Hematopoietic multipotent progenitor cell treated with erythropoietin and hydrocortisone succinate and interleukin-3 and kit ligand, for 8 days (in vitro differentiated cells): ENCODE measurements at places on chromosomes 3 and 15.
A peak's percentile ranks its signal among the peaks of the same experiment; 100 is the strongest.

- no peak for DNase-seq
Observed at GRCh38 chr15:24985224-24985623, 30.4 kb downstream of the SNRPN start.

GRCh38 chr3:131708241-131708640, 205.5 kb upstream of the MRPL3 start:
- DNase-seq, result no peak

DNA sequence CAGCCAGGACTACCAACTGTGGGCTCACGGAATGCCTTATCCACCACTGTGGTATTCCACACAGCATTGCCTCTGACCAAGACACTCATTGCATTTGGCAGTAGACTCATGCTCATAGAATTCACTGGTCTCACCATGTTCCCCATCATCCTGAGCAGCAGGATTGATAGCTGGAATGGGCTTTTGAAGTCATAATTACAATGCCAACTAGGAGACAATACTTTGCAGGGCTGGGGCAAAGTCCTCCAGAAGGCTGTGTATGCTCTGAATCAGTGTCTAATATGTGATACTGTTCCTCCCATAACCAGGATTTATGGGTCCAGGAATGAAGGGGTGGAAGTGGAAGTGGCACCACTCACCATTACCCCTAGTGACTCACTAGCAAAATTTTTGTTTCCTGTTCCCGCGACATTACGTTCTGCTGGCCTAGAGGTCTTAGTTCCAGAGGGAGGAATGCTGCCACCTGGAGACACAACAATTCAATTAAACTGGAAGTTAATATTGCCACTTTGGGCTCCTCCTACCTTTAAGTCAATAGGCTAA, 58.6 kb upstream of the CCDC80 start:
- peak; percentile 16 for DNase-seq

GRCh38 chr3:32193101-32193500, 45.4 kb upstream of the CMTM8 start:
- no peak for DNase-seq

- DNase-seq, result no peak
Observed at GRCh38 chr3:83034806-83035703, 1273.6 kb upstream of the GBE1 start.

GRCh38 chr3:142450189-142450588, 2.4 kb upstream of the XRN1 start:
- no peak for DNase-seq

GRCh38 chr3:89262309-89262929, 155.0 kb downstream of the EPHA3 start:
- DNase-seq, result no peak

DNA sequence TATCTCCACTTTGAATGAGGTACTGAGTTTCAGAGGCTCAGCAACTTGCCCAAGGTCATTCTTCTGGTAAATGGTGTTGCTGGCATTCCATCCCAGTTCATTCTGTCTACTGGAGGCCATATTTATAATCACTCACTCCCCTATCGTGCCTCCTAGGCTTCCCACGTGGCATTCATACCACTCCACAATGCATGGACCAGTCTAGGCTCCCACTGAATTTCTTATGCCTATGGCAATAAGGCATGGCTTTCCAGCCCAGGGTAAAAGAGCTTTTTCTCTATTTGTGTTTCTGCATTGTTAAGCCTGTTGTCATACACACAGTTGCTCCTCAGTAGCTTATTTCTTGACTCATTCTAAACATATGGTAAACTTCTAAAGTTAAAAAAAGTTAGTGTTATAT, 19.9 kb downstream of the BBX start:
- DNase-seq, result no peak

DNA sequence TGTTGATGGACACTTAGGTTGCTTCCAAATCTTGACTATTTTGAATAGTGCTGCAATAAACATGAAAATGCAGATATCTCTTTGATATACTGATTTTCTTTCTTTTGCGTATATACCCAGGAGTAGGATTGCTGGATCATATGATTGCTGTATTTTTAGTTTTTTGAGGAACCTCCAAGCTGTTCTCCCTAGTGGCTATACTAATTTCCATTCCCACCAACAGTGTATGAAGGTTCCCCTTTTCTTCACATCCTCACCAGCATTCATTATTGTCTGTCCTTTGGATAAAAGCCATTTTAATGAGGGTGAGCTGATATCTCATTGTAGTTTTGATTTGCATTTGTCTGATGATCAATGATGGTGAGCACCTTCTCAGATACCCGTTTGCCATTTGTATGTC, 12.5 kb downstream of the PATL2 start:
- no peak for DNase-seq

DNA sequence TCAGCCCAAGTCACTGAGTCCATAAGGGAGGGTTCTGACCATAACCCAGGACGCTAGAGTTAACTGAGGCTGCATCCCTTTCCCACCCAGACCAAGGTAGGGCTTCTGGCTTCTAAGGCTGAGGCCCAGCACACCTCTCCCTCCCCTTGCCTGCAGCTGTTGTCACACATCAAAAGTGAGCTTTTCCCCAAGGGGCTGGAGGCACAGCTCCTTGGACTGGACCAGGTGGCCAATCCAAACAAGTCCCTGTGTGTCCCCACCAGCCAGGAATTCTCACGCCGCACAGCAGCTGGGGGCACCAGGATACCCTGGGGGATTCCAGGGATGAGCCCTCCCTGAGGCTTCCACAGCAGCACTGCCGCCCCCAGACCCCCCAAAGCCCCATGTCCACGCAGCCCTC, 22.3 kb upstream of the ISLR2 start:
- no peak for DNase-seq

DNA sequence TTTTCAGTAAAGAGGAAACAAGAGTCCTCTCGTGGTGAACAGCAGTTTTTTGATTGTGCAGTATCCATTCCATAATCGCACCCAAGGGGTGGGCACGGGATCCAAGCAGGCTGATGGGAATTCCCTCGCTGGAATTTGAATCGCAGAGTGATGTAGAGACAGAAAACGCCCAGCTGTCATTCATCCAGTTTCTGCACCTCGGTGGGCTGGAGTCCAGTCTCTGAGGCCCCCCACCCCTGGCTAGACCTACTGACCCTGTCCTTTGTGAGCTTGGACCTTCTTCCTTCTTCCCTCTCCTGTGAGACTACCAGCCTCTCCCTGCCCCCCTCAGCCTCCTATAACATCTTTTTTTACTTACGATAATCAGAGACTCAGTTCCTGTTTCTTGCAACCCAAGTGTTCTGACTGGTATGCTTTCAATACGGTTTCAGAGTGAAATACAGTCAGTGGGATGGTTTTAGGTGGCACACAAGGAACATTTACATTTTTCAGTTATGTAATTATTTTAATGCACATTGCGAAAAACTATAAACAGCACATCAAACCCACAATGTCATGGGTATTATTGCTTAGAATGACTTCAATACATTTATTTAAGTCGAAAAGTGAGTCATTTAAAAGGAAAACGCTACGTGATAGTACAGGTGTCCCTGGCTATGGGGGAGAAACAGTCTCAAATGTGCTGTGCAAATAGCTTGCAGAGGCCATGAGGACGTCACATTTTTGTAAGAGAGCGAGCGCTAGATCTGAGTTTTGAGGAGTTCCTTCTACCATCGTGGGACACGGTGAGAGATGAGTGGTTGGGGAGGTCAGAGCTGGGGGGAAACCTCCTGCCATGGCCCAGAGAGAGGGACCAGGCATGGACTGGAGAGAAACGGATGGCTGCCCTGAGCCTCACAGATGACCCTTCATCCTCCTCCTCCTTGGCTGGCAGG, 37.5 kb upstream of the CHST2 start:
- no peak for DNase-seq

DNA sequence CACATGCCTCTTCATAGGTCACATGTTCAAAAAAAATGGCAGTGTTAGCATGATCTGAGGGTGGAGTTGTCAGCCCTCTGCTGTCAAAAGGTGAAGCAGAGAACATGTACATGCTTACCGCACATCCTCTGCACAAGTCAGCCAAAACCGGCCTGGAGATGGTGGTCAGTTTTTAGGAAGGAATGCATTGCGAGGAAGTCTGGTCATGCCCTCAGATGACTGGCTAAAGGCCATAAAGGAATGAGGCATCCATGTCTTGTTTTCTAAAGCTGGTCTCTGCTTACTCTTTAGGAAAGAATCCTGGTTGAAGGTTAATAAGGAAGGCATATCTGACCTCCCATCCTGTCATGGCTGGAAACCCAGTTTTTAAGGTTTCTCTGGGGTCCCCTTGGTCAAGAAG, 292.0 kb upstream of the CCDC54 start:
- no peak for DNase-seq

GRCh38 chr3:134846911-134847317, 51.9 kb downstream of the EPHB1 start:
- DNase-seq, result no peak

DNA sequence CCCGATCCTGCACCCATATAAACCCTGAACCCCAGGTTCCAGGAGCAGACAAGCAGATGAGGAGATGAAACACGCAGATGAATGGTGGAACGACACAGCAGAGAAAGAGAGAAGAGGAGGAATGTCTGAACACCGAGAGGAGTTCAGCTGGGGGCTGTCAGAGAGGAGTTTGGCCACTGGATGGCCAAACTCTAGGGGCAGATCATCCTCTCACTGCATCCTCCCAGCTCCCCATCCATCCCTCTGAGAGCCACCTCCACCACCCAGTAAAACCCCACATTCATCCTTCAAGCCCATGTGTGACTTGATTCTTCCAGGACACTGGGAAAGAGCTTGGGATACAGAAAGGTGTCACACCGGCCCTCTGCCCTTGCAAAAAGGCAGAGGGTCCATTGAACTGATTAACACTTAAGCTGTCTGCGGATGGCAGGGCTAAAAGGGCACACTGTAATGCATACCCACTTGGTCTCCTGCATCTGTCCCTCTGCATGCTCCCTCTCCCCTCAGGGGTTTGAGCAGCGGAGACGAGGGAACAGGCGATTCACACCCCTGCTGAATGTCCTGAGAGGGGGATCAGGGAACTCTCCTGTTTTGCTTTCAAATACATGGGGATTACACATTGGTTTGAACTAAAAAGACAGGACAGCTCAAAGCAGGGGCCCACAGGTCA, 53.8 kb downstream of the TMED3 start:
- DNase-seq, result no peak

DNA sequence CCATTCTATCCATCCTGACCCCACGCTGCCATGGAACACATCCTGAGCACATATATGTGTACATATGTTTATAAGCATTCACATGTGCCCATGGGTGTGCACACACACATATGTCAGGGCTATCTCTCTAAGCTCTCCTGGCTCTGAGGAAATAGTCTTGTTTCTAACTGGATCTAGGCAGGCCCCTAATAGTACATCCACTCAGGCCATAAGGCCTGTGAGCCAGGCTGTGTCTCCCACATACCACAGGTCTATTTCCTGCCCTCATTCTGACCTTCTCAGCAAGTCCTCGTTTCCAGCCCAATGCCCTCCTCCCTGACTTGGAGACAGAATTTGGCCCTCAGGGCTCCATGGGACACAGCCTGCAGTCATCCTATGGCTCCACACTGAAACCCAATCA, 284.8 kb upstream of the CTNNB1 start:
- no peak for DNase-seq

DNA sequence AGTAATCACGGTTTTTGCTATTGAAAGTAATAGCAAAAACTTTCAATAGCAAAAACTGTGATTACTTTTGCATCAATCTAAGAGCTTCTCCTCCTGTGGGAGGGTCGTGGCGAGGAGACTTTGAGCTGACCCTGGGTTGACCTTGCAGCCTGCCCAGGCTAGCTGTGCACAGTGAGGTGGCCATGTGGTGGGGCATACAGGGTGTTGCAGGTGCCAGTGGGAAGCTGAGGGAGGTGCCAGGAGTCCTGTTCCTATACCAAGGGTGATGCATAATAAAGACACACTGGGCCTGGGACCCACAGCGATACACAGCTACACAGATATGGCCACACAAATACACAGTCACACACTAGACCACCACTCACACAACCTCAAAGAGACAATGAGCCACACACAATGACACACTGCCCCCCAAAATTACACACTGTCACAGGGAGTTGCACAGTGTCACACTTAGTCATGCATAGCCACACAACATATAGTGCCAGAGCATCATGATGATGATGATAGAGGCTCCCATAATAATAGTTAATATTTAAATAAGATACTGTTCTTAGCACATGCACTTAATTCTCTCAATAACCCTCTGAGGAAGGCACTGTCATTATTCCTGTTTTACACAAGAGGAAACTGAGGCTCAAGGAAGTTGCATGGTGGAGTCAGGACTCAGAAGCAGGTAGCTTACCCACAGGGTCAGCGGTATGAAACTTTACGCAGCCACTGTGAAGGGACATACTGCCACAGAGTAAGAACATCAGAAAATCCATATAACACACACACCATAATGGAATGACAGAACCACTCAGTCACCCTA, 6.3 kb downstream of the PLCD1 start:
- DNase-seq, result no peak

GRCh38 chr3:110589341-110589740, 482.3 kb upstream of the NECTIN3 start:
- DNase-seq, result no peak

- no peak for DNase-seq
Observed at GRCh38 chr15:60830479-60830878, 351.5 kb upstream of the ICE2 start.

GRCh38 chr3:46695962-46696894, 2.7 kb upstream of the ALS2CL start:
- DNase-seq, result no peak

- DNase-seq, result no peak
Observed at GRCh38 chr15:67915461-67916374, 75.9 kb upstream of the RNU6-1 start.

DNA sequence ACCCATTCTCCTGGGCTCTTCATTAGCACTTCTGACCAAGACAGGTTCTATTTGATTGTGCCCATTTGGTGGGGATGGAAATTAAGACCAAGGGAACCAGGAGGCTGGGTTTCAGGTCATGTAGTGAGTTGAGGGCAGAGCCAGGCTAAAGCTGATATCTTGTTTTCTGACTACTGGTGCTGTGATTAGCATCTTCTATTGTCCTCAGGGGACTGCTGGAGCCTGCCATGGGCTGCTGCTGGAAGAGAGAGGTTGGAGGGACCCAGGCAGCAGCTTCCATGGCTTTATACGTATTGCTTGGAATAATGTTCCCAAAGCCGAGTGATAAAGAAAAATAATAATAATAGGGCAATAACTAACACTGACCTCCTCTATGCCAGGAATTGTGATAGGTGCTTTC, 211.4 kb upstream of the ROPN1 start:
- DNase-seq, result no peak
